ENCODE measurements at places on chromosomes 5 and 9. TPM values are rescaled to one million over a fixed set of nuclear protein-coding genes. Genes with fewer than 3 reads are reported as not detected.

GRM6 gene
- not detected for total RNA-seq

FBP1 gene
- 2.1 TPM for total RNA-seq

NMUR2 gene
- total RNA-seq: not detected

DNA sequence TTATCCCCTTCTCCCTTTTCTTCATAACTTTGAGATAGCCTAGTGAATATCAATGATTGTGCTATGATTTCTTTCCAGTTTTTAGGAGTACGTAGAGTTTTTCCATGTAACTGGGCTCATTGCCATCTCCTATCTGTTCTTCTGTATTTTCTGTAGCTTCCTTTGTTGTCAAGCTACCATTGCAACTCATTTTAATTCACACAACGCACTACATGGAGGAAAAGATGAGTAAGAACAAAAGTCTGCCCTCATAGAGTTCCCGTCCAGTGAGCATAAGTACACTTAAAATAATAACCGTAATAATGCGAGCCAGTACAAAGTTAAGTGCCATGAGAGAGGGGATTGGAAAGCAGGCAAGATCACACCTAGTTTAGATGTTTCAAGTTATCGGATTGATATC lies 177.7 kb downstream of the PAM start:
- DNase-seq: no peak

- no peak for DNase-seq
These were observed 1.5 kb downstream of the PAPPA start for GRCh38 chr9:116154976-116155697.

DNA sequence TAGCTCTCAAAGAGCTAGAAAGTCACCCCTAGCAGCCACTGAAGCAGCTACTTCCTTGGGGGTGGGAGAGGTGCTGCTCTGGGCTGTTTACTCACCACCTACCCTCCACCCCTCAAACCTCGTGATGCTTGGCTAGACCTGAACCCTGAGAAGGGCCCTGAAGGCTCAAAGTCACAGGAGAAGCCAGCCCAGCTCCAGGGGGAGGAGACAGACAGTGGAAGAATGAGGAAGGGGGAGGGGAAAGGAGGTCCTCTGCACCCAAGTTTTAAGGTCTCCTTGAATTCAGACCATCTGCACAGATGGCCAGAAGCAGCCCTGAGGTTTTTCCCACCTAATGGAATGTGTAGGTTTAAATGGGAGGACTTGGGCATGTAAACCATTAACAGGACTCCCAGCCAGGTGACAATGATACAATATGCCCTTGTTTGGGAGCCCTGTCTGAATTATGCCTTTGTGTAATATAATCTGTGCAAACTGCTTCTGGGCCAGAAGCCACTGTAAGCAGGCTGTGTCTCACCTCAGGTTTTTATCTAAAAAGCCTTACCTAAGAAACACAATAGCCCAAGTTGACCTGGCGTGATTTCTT lies 180.5 kb downstream of the PIK3R1 start:
- DNase-seq: no peak

DNA sequence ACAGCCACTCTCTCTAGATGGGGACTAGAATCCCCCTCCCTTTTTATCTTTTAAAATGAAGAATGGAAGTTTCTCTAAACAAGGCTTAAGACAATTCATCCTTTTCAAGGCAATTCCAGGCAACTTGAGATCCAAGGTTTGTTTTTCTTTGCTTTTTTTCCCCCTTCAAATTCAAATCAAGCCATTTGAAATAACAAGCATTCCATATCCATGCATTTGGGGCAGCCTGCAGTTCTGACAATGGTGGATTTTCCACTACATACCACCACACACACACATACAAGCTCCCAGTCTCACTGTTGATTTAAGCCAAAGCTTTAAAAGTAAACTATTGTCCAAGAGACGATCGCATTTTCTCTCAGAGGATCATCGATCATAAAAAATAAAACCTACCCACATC lies 424 bp downstream of the INSYN2B start:
- DNase-seq: no peak

- no peak for DNase-seq
These were observed 7.8 kb downstream of the ZFR start for GRCh38 chr5:32436553-32437242.

- no peak for DNase-seq
These were observed 142.3 kb downstream of the TSSK1B start for GRCh38 chr5:113292462-113292861.

All from activated naive CD8-positive, alpha-beta T cell treated with anti-CD3 and anti-CD28 coated beads, Interleukin-2, amount 10 ng/mL, durations not matched to agents 7 days and 5 days (primary cell).